ENCODE measurements at places on chromosomes 7 and 10. TPM values are rescaled to one million over a fixed set of nuclear protein-coding genes. Genes with fewer than 3 reads are reported as not detected.
A peak's percentile ranks its signal among the peaks of the same experiment; 100 is the strongest.

GRCh38 chr10:75379212-75379724, 22.3 kb downstream of the ZNF503 start:
- DNase-seq, result no peak

DNA sequence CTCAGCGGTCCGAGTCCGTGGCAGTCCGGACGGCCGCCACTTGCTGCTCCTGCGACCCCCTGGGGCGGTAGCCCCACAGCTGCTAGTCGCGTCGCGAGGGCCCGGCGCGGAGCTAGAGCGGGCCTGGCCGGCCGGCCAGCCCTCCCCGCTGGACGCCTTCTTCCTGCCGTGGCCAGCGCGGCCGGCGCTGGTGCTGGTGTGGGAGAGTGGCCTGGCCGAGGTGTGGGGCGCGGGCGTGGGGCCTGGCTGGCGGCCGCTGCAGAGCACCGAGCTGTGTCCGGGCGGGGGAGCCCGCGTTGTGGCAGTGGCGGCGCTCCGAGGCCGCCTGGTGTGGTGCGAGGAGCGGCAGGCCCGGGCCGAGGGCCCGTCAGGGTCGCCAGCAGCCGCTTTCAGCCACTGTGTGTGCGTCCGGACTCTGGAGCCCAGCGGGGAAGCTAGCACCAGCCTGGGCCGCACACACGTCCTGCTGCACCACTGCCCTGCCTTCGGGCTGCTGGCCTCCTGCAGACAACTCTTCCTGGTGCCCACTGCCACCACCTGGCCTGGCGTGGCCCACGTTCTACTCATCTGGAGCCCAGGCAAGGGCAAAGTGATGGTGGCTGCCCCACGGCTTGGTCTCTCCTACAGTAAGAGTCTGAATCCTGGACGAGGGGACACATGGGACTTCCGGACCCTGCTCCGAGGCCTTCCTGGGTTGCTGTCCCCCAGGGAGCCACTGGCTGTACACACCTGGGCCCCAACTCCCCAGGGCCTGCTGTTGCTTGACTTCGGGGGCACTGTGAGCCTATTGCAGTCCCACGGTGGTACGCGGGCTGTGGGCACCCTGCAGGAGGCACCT, 631 bp downstream of the HPS6 start:
- peak; percentile 21 for DNase-seq

JCAD gene
- 30.5 TPM for total RNA-seq

GRCh38 chr10:74249865-74250264, 98.8 kb downstream of the ADK start:
- DNase-seq, result no peak

DNA sequence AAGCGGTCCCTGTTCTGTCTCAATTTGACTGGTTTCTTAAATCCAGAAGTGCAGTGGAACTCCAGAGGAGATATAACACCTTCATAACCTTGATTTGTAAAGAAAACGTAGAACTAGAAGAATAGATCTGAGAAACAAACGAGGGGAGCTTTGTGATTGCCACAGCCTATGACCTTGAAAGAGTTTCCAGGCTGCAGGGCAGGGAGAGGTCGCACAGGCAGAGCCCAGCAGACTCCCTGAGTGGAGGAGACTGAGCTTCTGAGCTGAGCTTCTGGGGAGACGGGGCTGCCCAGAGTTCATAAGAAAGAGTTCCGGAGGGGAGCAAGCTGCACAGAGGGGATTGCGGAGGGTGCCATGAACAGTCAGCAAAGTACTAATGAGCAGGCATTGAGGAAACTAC, 57.8 kb downstream of the FAM185A start:
- DNase-seq, result no peak

DNA sequence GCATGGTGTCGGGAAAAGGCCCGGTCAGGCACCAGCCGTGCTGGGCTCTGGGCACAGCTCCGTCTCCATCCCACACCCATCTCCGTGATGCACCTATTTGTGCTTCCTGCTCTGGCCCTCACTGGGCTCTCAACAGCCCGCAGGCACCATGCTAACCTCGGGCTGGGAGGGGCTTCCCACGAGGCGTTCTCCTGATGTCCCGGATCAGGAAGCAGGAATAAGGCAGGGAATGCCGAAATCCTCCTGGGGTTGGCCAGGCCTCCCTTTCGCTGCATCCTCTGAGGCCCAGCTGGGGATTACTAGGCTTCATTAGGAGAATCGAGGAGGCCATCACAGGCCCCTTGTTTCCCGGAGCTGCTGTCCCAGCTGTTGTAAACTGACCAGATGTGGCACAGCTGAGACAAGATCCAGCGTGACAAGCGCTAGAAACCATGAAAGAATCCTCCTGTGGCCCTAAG, 72.0 kb downstream of the FAM53B start:
- DNase-seq, result no peak

GRCh38 chr7:77657427-77658224, 38.6 kb upstream of the RSBN1L start:
- no peak for DNase-seq

DNA sequence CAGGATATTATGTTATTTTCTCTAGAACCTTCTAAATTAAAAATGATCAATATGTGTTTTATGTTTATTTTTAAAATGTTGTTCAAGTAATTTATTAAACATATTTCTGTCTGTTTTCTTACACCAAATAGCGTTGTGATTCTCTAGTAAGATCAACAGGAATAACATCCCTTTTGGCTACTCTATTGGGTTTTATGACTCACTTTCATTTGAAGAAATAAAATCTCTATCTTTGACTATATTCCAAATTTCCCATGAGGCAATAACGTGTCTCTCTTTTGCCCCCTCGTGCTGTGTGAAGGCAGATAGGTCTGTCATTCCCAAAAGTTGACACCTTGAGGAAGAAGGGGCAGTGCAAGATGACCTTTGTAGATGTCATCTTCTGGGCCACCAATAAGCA, 40.9 kb downstream of the ITGA8 start:
- DNase-seq, result no peak

DNA sequence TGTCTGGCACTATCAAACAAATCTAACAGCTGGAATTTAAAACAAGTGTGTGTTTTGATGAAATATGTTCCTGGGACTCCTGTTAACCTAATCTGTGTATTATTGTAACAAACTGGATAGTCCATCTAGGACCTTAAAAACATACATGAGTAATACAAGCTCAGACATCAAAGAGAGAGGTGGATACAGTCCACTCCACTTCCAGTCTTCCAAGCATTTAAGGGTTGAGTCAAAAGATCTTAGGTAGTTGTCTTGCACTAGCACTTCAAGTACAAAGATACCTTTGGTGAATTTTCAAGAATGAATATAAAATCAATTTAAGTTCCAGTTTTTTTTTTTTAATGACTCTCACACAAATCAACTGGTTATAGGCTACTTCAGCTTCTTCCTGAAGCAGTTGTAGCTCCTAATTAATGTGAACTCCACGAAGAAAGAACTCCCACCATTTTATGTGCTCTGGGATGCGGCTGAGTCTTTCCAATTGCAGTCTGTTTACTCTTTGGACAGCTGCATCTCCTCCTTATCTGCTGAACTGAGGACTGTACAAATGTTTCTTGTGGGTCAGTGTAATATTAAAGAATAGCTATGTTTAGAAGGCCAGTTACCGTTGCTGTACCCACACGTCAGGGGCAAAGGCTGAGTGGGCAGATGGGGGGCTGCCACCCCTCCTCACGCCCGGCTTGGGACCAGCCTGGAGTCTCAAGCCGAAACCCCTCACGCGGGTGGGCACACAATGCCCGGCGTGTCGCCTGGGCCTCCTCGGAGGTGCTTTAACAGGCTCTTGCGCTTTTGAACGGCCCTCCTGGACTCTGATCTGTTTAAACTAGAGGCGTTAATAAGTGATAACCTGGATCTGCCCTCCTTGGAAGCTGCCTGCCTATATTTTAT, 2.9 kb upstream of the IGF2BP3 start:
- no peak for DNase-seq

PPP1R9A gene
- 11.5 TPM for total RNA-seq

CLEC2L gene
- not detected for total RNA-seq

GRCh38 chr7:37356911-37357636, 91.6 kb downstream of the ELMO1 start:
- no peak for DNase-seq

- DNase-seq, result no peak
These were observed 44.8 kb upstream of the EGR2 start for GRCh38 chr10:62860946-62861345.

DNA sequence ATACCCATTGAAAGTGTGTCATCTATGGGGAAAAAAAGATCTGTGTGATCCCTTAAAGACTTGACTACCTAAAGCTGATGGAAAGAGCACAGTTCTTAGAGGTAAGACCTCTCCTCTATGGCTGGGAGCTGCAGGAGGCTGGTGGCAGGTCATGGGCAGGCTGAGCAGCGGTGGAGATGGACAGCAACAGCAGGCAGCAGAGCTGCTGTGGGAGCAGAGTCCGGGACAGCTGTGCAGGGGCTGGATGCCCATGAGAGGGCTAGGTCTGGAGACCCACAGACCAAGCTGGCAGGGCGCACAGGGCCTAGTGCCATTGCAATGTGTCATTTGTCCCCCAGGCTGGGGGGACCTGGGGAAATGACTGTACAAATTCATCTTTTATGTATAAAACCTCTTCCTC, 13.4 kb upstream of the EPHA1 start:
- DNase-seq, result no peak

TSPAN14 gene
- 114 TPM for total RNA-seq

CYP3A4 gene
- not detected for total RNA-seq

ACHE gene
- 0.35 TPM for total RNA-seq

- no peak for DNase-seq
These were observed 364.3 kb upstream of the ANKRD30A start for GRCh38 chr10:36761121-36761520.

- no peak for DNase-seq
These were observed 217.1 kb downstream of the CAMK1D start for GRCh38 chr10:12566161-12567115.

- DNase-seq, result no peak
These were observed 12.8 kb upstream of the ARID5B start for GRCh38 chr10:61888744-61889143.

ACTL6B gene
- total RNA-seq, result not detected

TMEM26 gene
- total RNA-seq, result not detected

GRCh38 chr7:2100278-2101208, 132.2 kb downstream of the MAD1L1 start:
- DNase-seq, result no peak

- no peak for DNase-seq
These were observed 105.8 kb upstream of the VIPR2 start for GRCh38 chr7:159250471-159250870.

GIMAP5 gene
- total RNA-seq, result not detected

GRCh38 chr7:81447351-81447952, 322.4 kb downstream of the HGF start:
- peak; percentile 12 for DNase-seq

DNA sequence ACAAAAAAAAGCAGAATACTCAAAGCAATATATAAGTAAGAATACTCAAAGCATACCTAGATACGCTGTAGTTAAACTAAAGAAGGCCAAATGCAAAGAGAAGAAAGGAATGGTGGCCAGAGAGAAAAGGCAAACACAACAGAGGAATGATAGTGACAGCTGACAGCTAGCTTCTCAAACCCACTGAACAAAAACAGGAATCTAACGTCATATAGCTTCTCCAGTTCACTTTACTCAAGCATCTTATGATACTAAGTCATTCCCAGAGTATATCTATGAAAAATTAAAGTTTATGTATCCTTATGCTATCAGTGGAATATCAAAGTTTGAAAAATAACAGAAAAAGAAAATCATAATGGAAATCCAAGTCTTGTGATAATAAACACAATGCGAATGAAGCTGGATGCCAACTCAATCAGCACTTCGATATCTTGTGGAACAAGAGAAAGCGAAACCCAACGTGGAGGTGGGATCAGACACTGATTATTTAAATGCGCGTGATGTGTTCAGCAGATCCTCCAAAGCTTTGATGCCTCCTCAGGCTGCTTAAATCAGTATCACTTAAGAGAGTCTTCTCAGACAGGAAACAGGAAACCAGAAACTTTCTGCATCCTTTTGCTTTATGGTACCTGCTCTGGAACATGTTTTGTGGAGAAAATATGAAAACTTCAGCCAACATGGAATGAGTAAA, 102.8 kb downstream of the PIP4K2A start:
- no peak for DNase-seq

FAM24B gene
- 14.8 TPM for total RNA-seq

ACADSB gene
- total RNA-seq, result 7.3 TPM

- DNase-seq, result peak; percentile 67
These were observed 168.0 kb downstream of the PTPN20 start for GRCh38 chr10:47079204-47079580.

MYO1G gene
- total RNA-seq, result 0.24 TPM

Measured in PC-9 (cell line).